Stimulated activated naive CD8-positive, alpha-beta T cell treated with anti-CD3 and anti-CD28 coated beads, Interleukin-15, Interleukin-2, amounts not matched to agents 100 U/mL and 50 U/mL, for 24 hours (primary cell): ENCODE measurements at places on chromosomes 16 and 17.

DNA sequence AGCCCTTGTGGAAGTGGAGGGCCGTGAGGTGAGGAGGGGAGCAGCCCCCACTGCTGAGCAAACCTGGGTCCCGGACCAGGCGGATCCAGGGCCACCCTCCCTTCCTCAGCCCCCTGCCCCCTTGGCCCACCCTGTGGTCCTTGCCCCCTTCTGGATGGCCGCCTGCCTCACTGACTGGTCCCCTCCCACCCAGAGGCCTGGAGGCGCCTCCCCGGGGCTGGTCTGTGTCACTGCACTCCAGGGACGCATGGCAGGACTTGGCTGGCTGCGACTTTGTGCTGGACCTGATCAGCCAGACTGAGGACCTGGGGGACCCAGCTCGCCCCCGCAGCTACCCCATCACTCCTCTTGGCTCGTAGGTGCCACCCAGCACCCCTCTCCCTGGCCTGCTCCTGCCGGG lies 19.2 kb upstream of the SMIM5 start:
- no peak for DNase-seq

DNA sequence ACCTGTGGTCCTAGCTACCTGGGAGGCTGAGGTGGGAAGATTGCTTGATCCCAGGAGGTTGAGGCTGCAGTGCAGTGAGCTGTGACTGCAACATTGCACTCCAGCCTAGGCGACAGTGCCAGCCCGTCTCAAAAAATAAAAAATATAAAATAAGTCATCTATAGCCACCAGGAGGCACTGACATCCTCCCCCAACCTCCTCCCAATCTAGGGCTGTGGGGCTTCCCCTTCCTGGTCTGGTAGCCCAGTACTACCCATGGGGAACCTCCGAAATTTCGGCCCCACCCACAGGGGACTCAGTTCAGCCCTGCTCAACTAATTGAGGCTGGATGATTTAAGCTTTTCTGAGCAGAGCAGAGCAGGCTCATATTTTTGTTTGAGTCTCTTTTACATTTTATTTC lies 3.2 kb downstream of the ZSCAN10 start:
- peak; percentile 73 for DNase-seq

DNA sequence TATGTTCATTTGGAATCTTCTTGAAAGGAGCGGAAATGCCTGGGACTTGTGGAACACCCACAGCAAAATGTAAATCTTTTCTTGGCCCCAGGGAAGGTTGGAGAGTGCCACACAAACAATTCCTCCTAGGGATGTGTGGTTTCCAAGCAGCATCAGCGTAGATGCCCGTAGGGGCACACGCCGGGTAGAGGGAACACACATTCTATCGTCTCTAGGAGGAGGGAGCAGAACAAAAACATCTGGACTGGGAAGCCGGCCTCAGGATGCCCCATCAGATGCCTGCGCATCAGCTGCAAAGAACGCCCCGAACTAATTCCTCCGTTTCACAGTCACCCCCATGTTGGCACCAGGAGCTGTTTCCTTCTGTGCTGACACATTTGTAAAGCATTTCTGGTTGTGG lies 357.9 kb upstream of the ZFHX3 start:
- no peak for DNase-seq

GRCh38 chr17:14169287-14169686 lies 67.4 kb downstream of the CDRT15 start:
- DNase-seq = no peak

DNA sequence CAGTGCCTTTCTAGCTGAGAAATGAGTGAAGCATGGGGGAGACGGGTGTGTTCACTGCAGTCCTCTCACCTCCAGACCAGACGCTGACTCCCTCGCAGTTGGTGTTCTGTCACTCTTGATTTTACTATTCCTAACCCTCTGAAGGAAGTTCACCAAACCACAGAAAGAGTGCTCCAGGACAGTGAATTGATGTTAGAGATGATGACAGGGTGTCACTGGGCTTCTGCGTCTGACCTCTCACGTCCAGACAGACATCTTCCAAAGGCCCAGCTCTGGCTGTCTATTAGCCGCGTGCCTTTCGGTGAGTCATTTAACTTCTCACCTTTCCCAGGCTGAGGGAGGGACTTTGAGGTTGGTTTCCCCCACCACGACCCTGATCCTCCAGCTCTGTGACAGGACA lies 8.2 kb downstream of the CRAMP1 start:
- DNase-seq = no peak

GRCh38 chr17:78342449-78343186 lies 17.3 kb downstream of the SOCS3 start:
- no peak for DNase-seq

- no peak for DNase-seq
Measured at GRCh38 chr17:72555052-72555451, 434.2 kb downstream of the SOX9 start.

DNA sequence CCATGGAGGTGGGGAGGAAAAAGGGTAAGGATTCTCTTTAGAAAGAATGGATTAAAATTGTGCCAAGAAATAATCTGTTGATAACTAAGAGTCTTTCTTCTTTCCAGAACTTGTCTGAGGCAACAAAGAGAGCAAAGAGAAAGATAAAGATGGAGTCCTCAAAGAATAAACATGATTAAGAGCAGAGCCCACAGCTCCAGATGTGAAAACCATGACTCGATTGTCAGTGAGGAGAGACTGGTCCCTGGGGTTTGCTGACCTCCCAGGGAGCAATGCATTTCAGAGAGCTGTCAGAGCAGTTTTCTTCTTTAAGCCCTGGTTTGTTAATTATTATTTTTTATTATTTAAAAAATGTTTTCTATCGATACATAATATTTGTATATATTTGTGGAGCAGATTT lies 74.6 kb downstream of the TMEM100 start:
- no peak for DNase-seq

DNA sequence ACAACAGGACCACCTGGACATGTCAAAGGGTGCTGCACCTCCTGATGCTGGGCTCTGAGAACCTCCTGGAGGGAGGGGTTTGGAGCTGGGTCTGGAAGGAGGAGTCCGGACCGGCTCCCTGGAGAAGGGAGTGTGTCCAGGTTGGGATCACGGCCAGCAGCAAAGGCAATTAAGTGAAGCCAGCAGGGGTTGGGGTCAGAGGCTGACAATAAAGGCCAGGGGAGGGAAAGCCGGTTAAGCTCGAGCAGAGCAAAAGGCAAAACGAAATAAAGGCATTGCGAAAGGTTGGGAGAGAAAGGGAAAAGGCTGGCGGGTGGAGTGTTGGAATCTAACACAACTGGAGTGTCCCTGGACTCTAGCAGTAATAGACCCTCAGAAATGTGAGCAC lies 992 bp upstream of the CACNG4 start:
- no peak for DNase-seq

- DNase-seq = no peak
Measured at GRCh38 chr17:71580220-71580619, 540.6 kb upstream of the SOX9 start.

DNA sequence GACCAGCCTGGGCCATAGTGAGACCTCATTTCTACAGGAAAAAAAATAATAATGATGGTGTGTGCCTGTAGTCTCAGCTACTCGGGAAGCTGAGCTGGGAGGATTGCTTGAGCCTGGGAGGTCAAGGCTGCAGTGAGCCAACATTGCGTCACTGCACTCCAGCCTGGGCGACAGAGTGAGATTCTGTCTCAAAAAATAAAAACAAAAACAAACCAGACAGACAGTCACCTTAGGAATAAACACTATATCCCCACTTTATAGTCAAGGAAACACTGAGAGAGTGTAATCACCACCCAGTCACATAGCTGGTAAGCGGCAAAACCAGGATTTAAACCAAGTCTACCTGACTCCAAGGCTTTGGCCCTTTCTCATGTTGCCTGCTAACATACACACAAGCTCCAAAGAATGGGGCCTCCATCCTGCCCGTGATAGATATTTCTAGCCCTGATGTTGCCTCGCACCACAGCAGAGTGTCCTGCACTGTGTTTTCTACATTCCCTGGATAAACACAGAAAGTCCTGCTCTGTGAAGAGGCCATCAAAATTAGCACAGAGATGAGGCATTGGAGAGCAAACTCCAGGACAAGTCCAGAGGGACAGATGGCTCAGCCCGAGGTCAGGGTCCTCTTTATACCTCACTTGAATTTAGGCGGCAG lies 66.1 kb upstream of the SMURF2 start:
- no peak for DNase-seq

DNA sequence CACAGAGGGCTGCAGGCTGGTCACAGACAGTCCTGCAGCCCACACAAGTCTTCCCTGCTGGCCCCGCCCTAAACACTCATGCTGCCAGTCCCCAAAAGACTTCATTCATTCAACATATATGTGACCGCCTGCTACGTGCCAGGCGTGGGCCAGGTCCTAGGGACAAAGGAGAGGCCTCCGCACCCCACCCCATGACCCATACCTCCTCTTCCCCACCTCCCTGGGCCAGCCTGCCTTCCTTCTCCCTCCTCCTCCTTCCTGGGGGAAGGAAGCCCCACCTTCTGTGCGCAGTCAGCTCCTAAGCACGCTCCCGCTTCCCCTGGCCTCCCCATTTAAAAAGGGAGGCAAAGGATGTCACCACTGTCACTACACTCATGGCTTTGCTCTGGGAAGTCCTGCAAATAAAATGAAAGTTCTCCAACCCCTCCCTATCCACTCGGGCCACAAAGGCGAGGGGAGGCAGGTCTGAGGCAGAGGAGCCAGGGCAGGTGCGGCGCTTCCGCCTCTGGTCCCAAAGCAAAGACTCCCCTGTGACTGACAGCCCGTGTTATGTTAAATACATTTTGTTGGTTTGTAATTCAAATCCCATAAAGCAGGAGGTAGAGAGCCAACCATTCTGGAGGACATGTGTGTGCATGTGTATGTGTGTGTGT lies 9.0 kb downstream of the DNAAF8 start:
- DNase-seq = no peak

- no peak for DNase-seq
Measured at GRCh38 chr16:3695610-3696369, 21.5 kb downstream of the TRAP1 start.

DNA sequence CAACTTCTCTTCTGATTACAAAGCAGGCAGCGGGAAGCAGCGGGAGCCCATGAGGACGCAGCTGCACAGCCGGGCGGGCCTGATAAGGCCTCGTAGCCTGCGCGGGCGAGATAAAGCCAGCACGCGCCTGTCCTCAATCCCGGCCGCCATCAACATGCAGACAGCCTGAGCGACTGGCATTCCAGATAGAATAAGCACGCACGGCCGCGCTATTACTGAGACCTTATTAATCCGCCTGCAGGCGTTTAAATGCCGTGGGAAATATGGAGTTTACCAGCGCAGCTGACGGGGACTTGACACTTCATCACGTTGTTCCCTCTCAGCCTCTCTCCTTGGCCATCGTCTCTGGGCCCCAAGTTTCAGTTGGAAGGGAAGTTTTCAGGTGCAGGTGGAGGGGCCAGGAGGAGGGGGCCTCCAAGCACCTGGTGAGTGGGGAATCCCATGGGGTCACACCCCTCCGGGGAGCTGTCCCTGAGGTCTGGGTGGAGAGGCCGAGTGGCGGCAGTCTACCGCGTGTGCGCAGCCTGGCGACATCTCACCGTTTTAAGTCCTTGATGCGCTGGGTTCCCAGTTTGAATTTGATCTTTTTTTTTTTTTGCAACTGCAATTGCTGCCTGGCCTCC lies 27.3 kb upstream of the CBFA2T3 start:
- DNase-seq = no peak

- DNase-seq = no peak
Measured at GRCh38 chr16:17643935-17644334, 173.2 kb upstream of the XYLT1 start.

GRCh38 chr16:24851700-24852099 lies 5.9 kb downstream of the SLC5A11 start:
- DNase-seq = no peak
